ENCODE measurements at places on chromosomes 12 and 14.

GRCh38 chr12:14367040-14367661, 1.7 kb downstream of the ATF7IP start:
- peak; percentile 16 for DNase-seq

GRCh38 chr14:64701660-64702059, 2.6 kb upstream of the PLEKHG3 start:
- DNase-seq, result no peak

- peak; percentile 87 for DNase-seq
Measured at GRCh38 chr12:6266541-6266966, 43.9 kb upstream of the PLEKHG6 start.

- DNase-seq, result no peak
Measured at GRCh38 chr14:69808919-69809808, 12.1 kb upstream of the SLC10A1 start.

DNA sequence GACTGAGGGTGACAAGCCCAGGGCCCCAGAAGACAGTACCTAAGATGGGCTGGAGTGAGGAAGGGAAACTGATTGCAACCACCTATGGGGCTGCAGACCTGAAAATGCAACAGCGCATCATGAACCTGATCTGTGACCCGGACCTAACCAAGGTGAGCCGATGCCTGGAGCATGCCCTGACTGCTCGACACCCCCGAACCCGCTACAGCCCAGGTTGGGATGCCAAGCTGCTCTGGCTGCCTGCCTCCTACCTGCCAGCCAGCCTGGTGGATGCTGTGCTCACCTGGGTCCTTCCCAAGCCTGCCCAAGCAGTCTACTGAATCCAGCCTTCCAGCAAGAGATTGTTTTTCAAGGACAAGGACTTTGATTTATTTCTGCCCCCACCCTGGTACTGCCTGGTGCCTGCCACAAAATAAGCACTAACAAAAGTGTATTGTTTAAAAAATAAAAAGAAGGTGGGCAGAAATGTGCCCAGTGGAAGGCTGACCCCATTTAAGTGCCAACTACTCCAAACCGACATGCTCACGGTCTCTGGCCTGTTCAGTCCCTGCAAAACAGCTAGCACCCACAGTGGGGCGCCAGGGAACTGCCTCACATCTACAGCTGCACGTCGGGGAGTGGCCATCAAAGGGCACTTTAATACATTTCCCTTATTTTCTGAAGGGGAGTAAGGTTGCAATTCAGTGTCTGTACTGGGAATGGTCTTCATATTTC, 4.2 kb downstream of the RDH5 start:
- DNase-seq, result no peak
